Activated naive CD4-positive, alpha-beta T cell treated with anti-CD3 and anti-CD28 coated beads, Interleukin-2, amount 50 U/mL, for 16 hours (primary cell): ENCODE measurements at places on chromosomes 3 and 15.

DNA sequence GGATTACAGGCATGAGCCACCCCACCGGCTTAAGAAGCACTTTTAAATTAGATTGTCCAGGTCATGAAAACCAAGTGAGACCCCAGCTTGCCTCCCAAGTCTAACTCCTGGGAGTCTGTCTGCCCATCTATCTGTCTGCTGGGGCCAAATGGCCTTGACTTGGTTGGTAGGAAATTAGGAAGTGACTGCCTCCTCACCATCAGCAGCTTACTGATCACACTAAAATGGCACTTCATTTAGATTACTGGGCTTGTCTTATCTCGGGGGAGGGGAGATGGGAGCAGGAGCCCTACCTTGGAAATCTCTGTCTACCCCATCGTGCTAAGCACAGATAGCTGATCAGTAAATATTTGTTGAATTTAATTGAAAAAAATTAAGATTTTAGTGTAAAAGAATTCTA is 5.6 kb upstream of the LRRC2 start:
- no peak for DNase-seq

- no peak for DNase-seq
Observed at GRCh38 chr3:2098398-2099027, at the start of gene CNTN4. Gene CNTN4, plus strand, starts transcription at chr3:2098866.

DNA sequence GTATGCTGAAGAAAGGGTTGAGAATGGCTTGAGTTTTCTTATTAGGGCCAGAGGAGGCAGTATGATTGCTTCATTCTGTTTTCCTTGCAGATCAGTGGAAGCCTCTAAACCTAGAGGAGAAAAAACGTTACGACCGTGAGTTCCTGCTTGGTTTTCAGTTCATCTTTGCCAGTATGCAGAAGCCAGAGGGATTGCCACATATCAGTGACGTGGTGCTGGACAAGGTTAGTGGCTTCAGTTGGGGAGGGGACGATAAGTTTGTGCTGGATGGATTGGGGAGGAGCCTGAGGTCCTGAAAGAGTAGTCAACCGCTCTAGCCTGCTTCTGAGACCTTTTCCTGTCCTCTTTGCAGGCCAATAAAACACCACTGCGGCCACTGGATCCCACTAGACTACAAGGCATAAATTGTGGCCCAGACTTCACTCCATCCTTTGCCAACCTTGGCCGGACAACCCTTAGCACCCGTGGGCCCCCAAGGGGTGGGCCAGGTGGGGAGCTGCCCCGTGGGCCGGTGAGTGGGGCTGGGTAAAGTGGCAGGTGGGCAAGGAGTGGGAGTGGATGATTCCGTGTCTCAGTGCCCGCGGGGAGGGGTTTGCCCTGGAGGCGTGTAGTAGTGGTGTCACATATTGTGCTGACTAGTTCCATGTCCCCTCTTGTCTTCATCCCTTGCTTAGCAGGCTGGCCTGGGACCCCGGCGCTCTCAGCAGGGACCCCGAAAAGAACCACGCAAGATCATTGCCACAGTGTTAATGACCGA is 8.5 kb downstream of the EIF4G1 start:
- DNase-seq = no peak

- DNase-seq = no peak
Observed at GRCh38 chr15:63912061-63912615, 78.4 kb upstream of the HERC1 start.

DNA sequence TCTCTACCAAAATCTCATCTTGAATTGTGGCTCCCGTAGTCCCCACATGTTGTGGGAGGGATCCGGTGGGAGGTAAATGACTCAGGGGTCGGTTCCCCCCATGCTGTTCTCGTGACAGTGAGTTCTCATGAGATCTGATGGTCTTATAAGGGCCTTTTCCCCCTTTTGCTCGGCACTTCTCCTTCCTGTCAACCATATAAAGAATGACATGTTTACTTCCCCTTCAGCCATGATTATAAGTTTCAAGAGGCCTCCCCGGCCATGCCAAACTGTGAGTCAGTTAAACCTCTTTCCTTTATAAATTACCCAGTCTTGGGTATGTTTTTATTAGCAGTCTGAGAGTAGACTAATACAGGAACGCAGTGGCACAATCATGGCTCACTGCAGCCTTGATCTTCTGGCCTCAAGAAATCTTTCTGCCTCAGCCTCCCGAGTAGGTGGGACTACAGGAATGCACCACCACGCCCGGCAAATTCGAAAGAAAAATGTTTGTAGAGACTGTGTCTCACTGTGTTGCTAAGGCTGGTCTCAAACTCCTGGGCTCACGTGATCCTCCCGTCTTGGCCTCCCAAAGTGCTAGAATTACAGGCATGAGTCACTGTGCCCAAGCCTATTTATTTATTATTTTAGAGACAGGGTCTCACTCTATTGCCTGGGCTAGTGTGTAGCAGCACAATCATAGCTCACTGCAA is 101.0 kb downstream of the ATP10A start:
- no peak for DNase-seq

DNA sequence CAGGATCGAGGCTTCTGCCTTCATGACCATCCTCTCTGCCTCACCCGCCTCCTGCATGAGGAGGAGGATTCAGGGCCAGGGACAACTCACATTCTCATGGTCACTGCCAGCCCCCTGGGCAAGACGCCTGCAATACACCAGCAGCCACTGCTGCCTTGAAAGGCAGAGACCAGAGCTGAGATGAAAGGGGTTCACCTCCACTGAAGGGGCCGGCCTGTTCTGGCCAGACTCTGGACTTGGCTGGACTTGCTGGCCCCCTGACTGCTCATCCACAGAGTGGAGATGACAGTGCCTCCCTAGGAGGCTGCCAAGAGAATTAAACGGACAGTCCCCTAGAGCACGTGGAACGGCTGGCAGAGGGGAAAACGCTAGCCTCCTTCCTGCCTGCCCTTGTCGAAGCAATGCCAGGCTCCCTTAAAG is 35.2 kb downstream of the MGLL start:
- DNase-seq = no peak

- no peak for DNase-seq
Observed at GRCh38 chr3:30554317-30554690, 52.1 kb upstream of the TGFBR2 start.

- DNase-seq = no peak
Observed at GRCh38 chr3:37324850-37325321, 150.5 kb upstream of the LRRFIP2 start.

- DNase-seq = no peak
Observed at GRCh38 chr15:38740206-38740605, 175.6 kb upstream of the RASGRP1 start.

DNA sequence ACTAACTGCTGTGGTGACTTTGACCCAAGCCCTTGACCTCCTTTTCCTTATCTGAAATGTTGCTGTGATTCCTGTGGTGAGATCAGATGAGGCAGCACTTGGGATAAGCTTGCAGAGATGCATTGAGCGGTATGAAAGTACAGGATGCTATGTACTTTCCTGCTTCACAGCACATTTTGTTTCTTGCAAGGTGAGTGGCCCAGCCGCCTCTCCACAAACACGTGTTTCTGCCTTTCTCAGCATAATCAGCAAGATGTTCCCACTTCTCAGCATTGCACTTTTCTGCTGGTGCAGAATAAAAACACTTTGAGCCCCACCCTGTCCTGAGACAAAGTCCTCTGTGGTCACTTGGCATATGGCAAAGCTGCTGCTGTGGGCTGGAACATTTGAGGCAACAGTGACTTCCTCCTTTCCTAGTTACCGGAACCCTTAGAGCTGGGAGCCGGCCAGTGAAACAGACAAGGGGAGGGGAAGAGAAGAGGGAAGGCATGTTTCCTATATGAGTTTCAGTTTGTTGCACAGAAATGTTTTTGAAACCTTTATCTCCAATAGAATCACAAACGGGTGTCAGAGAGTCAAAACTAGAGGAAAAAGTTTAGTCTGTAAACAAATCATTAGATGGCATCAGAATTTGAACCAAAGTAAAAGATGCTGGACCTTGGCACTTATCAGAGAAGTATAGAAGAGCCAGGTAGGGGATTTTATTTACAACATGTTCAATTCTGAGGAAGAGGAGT is 5.0 kb downstream of the NUDT16 start:
- no peak for DNase-seq

DNA sequence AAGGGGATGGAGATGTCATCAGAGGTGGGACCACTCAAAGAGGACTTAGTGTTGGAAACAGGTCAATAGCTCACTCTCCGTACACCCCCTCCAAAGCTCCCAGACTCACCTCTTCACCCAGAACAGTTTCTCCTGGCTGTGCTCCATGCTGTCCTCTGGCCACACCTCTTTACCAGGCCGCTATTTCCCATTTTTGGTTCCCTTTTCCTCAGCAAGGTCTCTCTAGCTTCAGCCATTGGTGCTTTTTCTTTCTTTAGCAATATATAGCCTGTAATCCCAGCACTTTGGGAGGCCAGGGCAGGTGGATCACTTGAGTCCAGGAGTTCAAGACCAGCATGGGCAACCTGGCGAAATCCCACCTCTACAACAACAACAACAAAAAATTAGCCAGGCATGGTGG is 123.6 kb upstream of the SMAD3 start:
- no peak for DNase-seq

DNA sequence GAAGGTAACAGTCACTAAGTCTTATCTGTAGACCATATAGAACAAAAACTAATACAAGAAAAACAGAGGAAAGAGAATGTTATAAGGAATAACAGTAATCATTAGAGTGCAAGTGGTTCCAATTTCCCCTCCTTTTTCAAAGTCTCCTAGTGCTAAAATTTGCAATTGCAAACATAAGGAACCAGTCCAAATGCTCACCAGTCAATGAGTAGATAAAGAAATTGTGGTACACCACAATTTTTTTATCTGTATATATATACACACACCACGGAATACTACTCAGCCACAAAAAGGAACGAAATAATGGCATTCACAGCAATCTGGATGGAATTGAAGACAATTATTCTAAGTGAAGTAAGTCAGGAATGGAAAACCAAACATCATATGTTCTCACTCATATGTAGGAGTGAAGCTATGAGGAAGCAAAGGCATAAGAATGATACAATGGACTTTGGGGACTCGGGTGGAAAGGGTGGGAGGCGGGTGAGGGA is 38.9 kb upstream of the RSL24D1 start:
- no peak for DNase-seq

- DNase-seq = no peak
Observed at GRCh38 chr3:30169487-30169886, 436.9 kb upstream of the TGFBR2 start.

- DNase-seq = no peak
Observed at GRCh38 chr15:35624881-35625280, 78.9 kb upstream of the DPH6 start.

DNA sequence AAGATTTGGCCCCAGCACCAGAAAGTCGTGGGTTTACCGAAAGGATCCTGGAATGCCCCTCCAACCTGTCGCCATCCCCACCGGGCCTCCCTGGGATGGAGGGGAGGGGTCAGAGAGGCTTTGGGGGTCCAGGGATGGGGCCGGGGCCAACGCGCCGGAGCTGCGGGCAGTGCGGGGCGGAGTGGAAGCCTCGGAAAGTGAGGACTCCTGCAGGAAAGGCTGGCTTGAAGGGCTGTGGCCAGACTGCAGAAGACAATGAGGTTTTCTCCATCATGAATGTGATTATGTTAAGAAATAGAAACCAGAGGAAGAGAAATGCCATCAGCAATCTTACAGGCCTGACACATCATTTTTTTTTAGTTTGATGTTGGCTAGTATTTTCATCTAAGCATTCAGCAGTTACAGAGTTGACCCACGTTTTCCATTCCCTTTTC is 738 bp downstream of the YEATS2 start:
- peak; percentile 35 for DNase-seq

DNA sequence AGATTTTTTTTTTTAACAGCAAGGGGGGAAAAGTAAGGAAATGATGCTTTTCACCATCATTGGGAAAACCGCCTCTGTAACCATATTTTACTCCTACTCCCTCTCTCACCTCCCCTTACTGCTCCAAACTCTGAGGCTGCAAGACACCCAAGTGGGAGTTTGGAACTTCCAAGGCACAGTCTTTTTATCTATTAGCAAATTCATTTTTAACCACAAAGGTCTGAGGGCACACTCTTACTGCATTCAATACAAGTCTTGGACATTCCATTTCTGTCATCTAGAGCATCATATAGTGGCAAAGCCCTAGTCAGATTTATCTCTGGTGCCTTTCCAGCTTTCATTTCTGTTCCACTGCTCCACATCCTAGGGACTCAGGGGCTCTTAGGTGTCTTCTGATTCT is 13.2 kb downstream of the FAM162A start:
- DNase-seq = no peak

DNA sequence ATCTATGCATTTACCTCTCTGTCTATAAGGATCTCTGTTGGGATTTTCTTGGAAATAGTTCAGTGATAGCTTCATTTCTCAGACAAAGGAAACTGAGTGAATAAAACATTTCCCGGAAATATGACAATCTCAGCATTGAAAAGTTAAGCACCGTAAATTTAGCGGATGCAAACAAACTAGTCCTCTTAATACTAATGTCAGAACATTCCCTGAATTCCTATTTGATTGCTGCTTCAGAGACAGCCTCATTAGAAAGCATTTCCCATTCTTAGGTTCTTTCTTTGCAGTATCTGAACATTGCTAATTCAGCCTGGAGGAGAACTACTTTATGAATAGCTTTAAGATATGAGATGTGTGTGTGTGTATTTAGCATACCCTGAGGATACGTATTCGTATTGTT is 101.3 kb downstream of the NR2F2 start:
- DNase-seq = no peak

GRCh38 chr3:197149-197827 is 725 bp downstream of the CHL1 start:
- peak; percentile 9 for DNase-seq

- no peak for DNase-seq
Observed at GRCh38 chr15:31550211-31550977, 223.8 kb downstream of the KLF13 start.

DNA sequence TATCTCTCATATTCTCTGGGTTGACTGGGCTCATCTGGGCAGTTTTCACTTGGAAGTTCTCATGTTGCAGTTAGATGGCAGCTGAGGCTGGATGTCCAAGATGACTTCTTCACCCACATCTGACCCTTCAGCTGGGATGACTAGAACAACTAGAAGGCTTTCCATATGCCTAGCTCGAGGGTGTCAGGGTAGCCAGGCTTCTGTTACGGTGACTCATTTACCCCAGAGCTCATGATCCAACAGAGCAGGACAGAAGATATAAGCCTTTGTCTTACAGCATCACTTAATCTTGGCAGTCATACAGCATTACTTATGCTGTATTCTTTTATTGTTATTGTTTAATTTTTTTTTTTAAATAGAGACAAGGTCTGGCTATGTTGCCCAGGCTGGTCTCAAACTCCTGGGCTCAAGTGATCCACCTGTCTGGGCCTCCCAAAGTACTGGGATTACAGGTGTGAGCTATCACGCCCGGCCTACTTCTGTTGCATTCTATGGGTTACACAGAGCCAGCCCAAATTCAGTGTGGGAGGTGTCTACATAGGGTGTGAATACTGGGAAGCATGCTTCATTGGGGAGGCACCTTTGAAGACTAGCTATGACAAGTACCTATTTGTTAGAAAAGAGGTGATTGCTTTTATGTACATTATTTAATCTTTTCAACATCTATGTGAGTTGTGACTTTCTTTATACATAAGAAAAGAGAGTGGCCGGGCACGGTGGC is 10.7 kb downstream of the HMCES start:
- DNase-seq = no peak
